ENCODE measurements at places on chromosomes 2 and 18. TPM values are rescaled to one million over a fixed set of nuclear protein-coding genes. Genes with fewer than 3 reads are reported as not detected.

DNA sequence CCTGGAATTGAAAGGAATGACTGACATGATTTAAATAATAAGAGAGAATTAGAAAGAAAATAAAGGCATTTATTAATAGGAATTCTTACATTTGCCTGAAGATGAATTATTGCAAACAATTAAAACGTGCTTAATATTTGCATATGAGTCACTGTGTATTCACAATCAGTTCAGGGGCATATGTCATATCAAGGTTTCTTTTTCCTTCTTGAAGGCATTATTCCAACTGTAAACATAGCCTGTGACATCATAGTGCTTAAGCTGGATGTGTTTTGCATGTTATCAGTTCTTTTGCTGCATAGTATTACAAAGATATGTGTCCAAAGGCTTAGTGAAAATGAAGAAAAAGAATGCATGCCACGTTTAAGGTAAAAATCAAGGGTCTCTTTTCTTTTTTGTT lies 80.8 kb downstream of the MEIS1 start:
- no peak overlapping the region for H3K27ac ChIP-seq
- H3K36me3 ChIP-seq: no peaks in the 10 kb centered on the region
- H3K4me3 ChIP-seq: no peak overlapping the region
- DNase-seq: no peak
- H3K27me3 ChIP-seq: no peaks in the 10 kb centered on the region
- no peaks in the 10 kb centered on the region for H3K4me1 ChIP-seq

DNA sequence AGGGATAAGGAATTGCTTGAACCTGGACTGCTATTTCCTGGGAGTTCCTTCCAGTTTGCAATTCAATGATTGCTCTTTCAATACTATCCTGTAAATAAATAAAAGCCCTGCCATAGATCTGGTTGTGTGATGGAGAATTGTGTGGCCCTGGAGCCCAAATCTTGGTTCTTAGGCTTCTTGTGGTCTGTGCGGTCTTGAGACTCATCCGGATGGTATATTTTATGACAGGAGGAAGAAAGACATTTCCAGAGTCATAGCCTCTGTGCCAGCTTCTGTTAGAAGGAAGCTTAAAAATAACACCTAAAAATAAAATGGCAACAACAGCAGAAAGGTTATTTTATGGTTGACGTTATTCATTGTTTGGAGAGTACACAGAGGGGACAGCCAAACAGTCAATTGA lies 137.7 kb downstream of the ABCA12 start:
- H3K4me1 ChIP-seq: no peaks in the 10 kb centered on the region
- no peaks in the 10 kb centered on the region for H3K27me3 ChIP-seq
- DNase-seq: no peak
- no peak overlapping the region for H3K4me3 ChIP-seq
- H3K36me3 ChIP-seq: no peaks in the 10 kb centered on the region

DNA sequence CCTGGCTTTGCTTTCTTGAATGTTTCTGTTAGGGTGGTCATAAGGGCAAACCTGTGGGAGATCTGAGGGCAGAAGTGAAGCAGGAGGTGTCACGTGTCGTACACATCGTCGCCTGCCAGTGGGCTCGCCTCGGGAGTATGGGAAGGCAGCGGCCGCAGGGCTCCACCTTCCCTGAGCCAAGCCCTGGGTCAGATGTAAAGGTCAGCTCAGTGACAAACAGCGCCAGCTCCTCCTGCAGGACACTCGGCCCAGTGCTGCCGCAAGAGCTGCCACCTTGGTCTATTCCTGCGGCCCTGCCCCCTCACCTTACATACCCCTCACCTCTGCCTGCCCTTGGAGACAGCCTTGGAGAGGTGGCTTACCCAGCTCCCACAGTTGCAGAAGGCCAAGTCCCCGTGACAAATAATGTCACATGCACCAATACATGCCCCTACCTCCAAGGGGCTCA lies 64.2 kb downstream of the PSMG2 start:
- H3K27me3 ChIP-seq: no peaks in the 10 kb centered on the region
- DNase-seq: no peak
- H3K27ac ChIP-seq: no peak overlapping the region
- no peaks in the 10 kb centered on the region for H3K4me1 ChIP-seq
- H3K36me3 ChIP-seq: no peaks in the 10 kb centered on the region

DNA sequence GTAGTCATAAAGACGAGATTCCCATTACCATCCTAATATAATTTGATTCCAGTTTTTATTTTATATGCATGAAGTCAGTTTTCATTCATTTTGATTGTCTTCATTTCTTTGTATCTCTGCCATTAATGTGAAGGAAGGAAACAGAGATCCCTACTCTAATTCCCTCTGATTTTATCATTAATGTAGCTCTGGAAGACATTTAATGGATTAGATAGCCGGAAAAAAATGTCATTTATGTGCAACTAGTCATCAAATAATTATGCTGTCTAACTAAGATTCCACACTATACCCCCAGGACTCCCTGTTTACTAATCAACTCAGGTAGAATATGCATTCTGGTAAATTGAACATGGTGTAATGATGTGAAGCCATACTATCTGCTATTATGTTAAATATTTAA lies 19.9 kb downstream of the RHBDD1 start:
- no peak overlapping the region for H3K4me3 ChIP-seq
- H3K36me3 ChIP-seq: no peaks in the 10 kb centered on the region
- no peak overlapping the region for H3K27ac ChIP-seq
- no peaks in the 10 kb centered on the region for H3K27me3 ChIP-seq

GRCh38 chr2:38106405-38107094 lies 30.6 kb upstream of the CYP1B1 start:
- H3K36me3 ChIP-seq: no peaks in the 10 kb centered on the region
- peak overlapping the region; percentile 56 for H3K27ac ChIP-seq
- H3K4me3 ChIP-seq: no peak overlapping the region
- no peaks in the 10 kb centered on the region for H3K27me3 ChIP-seq
- no peak for DNase-seq

DNA sequence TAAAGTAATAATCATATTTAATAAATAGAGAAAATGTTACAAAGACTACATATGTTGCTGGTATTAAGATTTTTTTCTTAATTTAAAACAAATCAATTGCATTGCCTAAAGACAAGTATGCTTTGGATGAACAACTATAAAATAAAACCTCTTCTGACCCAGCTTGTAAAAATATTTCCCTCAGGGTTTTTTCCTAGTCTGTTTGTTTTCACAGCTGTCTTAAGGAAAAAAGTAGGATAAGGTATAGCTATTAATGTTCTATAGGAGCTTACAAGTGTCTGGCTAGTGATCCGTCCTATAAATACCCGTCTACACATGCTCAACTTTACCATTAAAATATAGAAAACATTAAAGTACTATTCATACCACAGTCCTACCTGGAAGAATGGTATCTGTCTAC lies 97.1 kb downstream of the NOL10 start:
- no peaks in the 10 kb centered on the region for H3K27me3 ChIP-seq
- no peaks in the 10 kb centered on the region for H3K4me1 ChIP-seq
- H3K4me3 ChIP-seq: no peak overlapping the region
- H3K36me3 ChIP-seq: peaks cover 56% of the 10 kb centered on the region

- no peak for DNase-seq
- H3K4me3 ChIP-seq: no peak overlapping the region
- H3K36me3 ChIP-seq: no peaks in the 10 kb centered on the region
- no peak overlapping the region for H3K27ac ChIP-seq
These were observed 144.8 kb upstream of the GULP1 start for GRCh38 chr2:188146888-188147287.

- DNase-seq: no peak
- no peak overlapping the region for H3K4me3 ChIP-seq
- H3K27me3 ChIP-seq: no peaks in the 10 kb centered on the region
These were observed 204.9 kb upstream of the CYRIA start for GRCh38 chr2:16870491-16871076.

- no peak for DNase-seq
- H3K36me3 ChIP-seq: peaks cover 16% of the 10 kb centered on the region
- no peaks in the 10 kb centered on the region for H3K4me1 ChIP-seq
- no peaks in the 10 kb centered on the region for H3K27me3 ChIP-seq
- H3K27ac ChIP-seq: no peak overlapping the region
These were observed 15.3 kb downstream of the UNC50 start for GRCh38 chr2:98623657-98624056.

GRCh38 chr2:38740851-38741731 lies 10.1 kb downstream of the SRSF7 start:
- H3K27ac ChIP-seq: peak overlapping the region; percentile 57
- H3K4me1 ChIP-seq: peaks cover 43% of the 10 kb centered on the region
- H3K36me3 ChIP-seq: peaks cover 66% of the 10 kb centered on the region
- peak; percentile 57 for DNase-seq
- H3K4me3 ChIP-seq: no peak overlapping the region

DNA sequence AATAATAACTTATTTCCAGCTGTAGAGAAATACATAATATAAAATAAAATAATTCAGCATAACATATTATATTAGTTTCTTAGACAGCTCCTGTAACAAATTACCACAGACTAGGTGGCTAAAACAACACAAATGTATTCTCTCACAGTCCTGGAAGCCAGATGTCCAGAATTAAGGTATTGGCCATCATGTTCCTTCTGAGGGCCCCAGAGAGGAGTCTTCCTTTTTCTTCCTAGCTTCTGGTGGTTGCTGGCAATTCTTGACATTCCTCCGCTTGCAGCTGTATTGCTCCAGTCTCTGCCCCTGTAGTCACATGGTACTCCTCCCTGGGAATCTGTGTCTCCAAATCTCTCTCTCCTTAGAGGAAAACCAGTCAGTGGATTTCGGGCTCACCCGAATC lies 146.8 kb downstream of the RBM43 start:
- H3K27ac ChIP-seq: no peak overlapping the region
- no peaks in the 10 kb centered on the region for H3K27me3 ChIP-seq
- no peaks in the 10 kb centered on the region for H3K4me1 ChIP-seq
- DNase-seq: no peak
- no peak overlapping the region for H3K4me3 ChIP-seq
- H3K36me3 ChIP-seq: no peaks in the 10 kb centered on the region

GRCh38 chr18:49819823-49820671 lies 6.7 kb upstream of the ACAA2 start:
- H3K27ac ChIP-seq: no peak overlapping the region
- H3K27me3 ChIP-seq: no peaks in the 10 kb centered on the region
- H3K4me3 ChIP-seq: no peak overlapping the region
- no peaks in the 10 kb centered on the region for H3K4me1 ChIP-seq
- no peaks in the 10 kb centered on the region for H3K36me3 ChIP-seq

DNA sequence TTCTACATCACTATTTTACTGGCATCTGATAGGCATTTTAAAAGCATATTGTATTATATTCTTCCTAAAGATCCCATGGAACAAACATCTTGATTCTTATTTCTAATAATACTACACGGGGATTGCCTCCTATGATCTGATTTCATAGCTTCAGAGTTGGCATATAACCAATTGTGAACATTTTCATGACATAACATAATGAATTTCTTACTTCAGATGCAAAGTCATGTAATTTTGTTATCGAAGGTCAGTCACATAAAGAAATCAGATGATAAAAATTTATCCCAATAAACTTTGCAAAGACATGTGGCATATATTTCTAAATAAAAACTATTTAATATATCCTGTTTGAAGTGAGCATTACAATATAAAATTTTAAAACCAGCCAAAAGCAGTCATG lies 93.3 kb downstream of the COL5A2 start:
- peaks cover 6% of the 10 kb centered on the region for H3K36me3 ChIP-seq
- no peak overlapping the region for H3K27ac ChIP-seq
- no peaks in the 10 kb centered on the region for H3K4me1 ChIP-seq

GRCh38 chr2:37211212-37211611 lies 14.9 kb downstream of the CEBPZOS start:
- H3K36me3 ChIP-seq: peaks cover 87% of the 10 kb centered on the region
- no peak overlapping the region for H3K4me3 ChIP-seq
- no peak for DNase-seq
- H3K27ac ChIP-seq: no peak overlapping the region
- H3K4me1 ChIP-seq: no peaks in the 10 kb centered on the region

GRCh38 chr2:11582612-11582861 lies 48.7 kb downstream of the GREB1 start:
- no peak overlapping the region for H3K27ac ChIP-seq
- H3K4me1 ChIP-seq: peaks cover 11% of the 10 kb centered on the region
- DNase-seq: no peak
- H3K36me3 ChIP-seq: no peaks in the 10 kb centered on the region
- no peaks in the 10 kb centered on the region for H3K27me3 ChIP-seq

- H3K4me3 ChIP-seq: no peak overlapping the region
- DNase-seq: no peak
- H3K27ac ChIP-seq: no peak overlapping the region
- no peaks in the 10 kb centered on the region for H3K4me1 ChIP-seq
These were observed 135.4 kb downstream of the ABCA12 start for GRCh38 chr2:215003001-215003400.

DNA sequence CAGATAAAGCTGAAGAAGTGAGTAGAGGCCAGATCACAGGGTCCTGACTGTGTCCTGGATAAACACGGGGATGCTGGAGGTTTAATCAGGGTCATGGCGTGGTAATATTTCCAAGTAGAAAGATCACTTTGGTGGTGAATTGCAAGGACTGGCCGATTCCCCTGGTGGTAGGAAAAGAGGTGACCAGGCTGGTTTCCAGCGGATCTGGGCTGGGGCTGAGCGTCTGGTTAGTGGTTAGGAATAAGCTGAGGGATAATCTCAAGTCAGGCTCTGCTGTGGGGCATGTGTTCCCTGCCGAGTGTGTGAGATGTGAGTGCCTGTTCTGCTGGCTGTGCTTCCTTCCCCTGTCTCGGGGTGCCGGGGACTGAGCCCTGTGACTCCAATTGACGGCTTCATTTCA lies 484.0 kb downstream of the TSN start:
- H3K4me3 ChIP-seq: no peak overlapping the region
- no peak for DNase-seq
- no peaks in the 10 kb centered on the region for H3K27me3 ChIP-seq
- H3K4me1 ChIP-seq: no peaks in the 10 kb centered on the region
- no peaks in the 10 kb centered on the region for H3K36me3 ChIP-seq

GRCh38 chr2:69975853-69976462 lies 14.5 kb upstream of the ASPRV1 start:
- H3K27me3 ChIP-seq: no peaks in the 10 kb centered on the region
- no peak overlapping the region for H3K27ac ChIP-seq
- no peak overlapping the region for H3K4me3 ChIP-seq
- DNase-seq: no peak
- no peaks in the 10 kb centered on the region for H3K36me3 ChIP-seq
- no peaks in the 10 kb centered on the region for H3K4me1 ChIP-seq

GRCh38 chr2:116706396-116706795 lies 1108.1 kb upstream of the DDX18 start:
- no peaks in the 10 kb centered on the region for H3K4me1 ChIP-seq
- no peak for DNase-seq
- no peaks in the 10 kb centered on the region for H3K27me3 ChIP-seq
- no peak overlapping the region for H3K27ac ChIP-seq

GRCh38 chr2:226443112-226443511 lies 356.5 kb downstream of the IRS1 start:
- no peak for DNase-seq
- H3K27ac ChIP-seq: no peak overlapping the region
- no peaks in the 10 kb centered on the region for H3K4me1 ChIP-seq
- H3K4me3 ChIP-seq: no peak overlapping the region

GRCh38 chr18:903701-904100 lies 970 bp upstream of the ADCYAP1 start:
- no peak overlapping the region for H3K4me3 ChIP-seq
- no peak for DNase-seq
- no peak overlapping the region for H3K27ac ChIP-seq
- H3K36me3 ChIP-seq: no peaks in the 10 kb centered on the region
- H3K4me1 ChIP-seq: peaks cover 43% of the 10 kb centered on the region

Gene NAT8
- total RNA-seq: not detected

Gene UGT1A3
- not detected for total RNA-seq

Gene ACADL
- 1.4 TPM for total RNA-seq

Gene GALNT14
- total RNA-seq: 1.0 TPM

Gene ATP6V1C2
- 0.44 TPM for total RNA-seq

Gene LCT
- total RNA-seq: not detected

Gene BMPR2
- 68.5 TPM for total RNA-seq

Gene RESP18
- not detected for total RNA-seq

Measured in right atrium auricular region (tissue), 2 donors.